CD4-positive, alpha-beta T cell (primary cell): ENCODE measurements at places on chromosomes 12 and 14.

- DNase-seq = no peak
These were observed 12.8 kb downstream of the CHST11 start for GRCh38 chr12:104469523-104469922.

DNA sequence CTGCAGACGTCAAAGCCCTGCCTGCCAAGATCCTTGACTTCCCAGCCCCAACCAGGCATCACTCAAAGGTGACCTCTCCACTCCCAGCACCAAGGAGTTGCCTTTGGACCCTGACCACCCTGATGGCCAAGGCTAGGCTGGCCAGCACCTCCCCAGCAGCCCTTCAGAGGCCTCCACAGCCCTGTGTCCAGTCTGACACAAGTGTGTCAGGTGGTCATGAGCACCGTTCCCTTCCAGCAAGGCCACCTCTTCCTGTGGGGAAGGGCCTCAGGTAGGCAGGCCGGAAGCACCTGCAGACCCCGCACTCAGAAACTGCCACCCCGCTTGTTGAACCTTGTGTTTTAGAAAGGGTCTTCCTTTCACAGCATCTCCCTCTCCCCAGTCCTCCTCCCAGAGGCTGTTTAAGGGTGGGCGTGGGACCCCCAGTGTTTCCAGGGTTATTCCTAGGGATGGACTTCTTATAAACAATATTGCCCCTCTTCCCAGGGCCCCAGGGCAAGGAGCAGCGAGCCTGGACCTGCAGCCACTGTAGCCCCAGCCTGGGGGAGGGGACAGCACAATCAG, 13.2 kb upstream of the INF2 start:
- no peak for DNase-seq

GRCh38 chr14:81432219-81432661, 32.1 kb upstream of the STON2 start:
- no peak for DNase-seq

DNA sequence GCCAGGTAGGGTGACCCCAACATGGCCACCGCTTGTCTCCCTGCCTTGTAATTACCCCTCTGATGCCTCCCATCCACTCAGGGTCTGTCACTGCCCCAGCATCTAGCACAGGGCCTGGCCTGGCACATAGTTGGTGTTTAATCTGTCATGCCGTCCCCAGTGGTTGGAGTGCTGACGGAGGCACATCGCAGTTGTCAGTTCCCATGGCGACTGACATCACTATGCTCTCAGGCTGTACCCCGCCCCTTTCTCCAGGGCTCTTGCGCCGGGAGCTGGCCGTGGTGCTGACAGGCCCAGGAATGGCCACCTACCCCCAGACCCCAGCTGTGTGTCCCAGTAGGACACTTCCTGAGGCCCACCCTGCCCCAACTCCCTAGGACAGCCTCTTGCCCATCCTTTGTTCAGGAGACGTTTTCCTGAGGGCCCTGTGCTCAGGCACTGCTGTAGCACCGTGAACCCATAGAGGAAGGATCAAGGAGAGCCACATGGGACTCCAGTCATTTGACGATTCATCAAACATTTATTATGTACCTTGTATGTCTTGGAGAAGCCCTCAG, 23.0 kb downstream of the FAM222A start:
- DNase-seq = no peak

- DNase-seq = no peak
These were observed 109.3 kb downstream of the FGD4 start for GRCh38 chr12:32508626-32509025.

DNA sequence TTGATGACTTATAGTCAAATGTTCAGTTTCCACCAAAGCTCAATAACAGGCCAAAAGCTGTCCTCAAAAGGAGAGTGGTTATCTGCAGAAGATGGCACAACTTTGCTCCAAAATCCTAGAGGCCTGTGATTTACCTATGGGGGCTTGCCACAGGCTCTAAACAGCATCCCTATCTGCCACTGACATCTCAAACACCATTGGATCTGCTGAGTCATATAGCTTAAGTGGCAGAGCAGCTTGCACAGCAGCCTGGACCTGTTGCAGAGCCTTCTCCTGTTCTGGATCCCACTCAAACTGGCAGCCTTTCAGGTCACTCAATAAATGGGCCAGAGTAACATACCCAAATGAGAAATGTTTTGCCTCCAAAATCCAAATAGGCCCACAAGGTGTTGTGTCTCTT, 60.6 kb upstream of the NAA30 start:
- no peak for DNase-seq

DNA sequence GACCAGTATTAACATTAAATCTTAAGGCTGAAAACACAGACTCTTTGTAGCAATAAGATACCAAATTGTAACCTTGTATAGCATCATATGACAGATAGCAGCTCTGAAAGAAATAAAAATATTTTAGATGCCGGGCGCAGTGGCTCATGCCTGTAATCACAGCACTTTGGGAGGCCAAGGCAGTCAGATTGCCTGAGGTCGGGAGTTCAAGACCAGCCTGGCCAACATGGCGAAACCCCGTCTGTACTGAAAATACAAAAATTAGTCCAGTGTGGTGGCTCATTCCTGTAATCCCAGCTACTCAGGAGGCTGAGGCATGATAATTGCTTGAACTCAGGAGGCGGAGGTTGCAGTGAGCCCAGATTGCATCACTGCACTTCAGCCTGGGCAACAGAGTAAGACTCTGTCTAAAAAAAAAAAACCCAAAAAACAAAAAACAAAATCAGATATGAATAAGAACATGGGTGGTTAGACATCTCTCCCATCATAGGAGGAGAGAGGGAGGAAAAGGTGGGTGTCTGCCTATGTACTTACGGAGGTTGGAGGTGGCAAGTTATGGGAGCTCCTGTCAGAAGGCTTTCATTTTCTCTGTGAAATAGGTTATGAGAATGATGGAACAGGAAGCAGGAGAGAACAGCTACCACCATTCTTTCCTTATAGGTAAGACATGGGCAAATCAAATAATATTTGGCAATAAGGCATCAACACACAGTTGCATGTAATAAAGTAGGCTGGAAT, 7.6 kb upstream of the HEBP1 start:
- DNase-seq = no peak

- no peak for DNase-seq
These were observed 23.1 kb upstream of the WDR20 start for GRCh38 chr14:102116361-102117180.

- DNase-seq = no peak
These were observed 178.8 kb downstream of the STXBP6 start for GRCh38 chr14:24870949-24871701.

GRCh38 chr14:77903221-77903620, 103.3 kb downstream of the ADCK1 start:
- no peak for DNase-seq

- peak; percentile 72 for DNase-seq
These were observed 4.3 kb upstream of the NIN start for GRCh38 chr14:50835280-50835679.

- DNase-seq = no peak
These were observed 402.3 kb downstream of the EGLN3 start for GRCh38 chr14:33548606-33549005.

DNA sequence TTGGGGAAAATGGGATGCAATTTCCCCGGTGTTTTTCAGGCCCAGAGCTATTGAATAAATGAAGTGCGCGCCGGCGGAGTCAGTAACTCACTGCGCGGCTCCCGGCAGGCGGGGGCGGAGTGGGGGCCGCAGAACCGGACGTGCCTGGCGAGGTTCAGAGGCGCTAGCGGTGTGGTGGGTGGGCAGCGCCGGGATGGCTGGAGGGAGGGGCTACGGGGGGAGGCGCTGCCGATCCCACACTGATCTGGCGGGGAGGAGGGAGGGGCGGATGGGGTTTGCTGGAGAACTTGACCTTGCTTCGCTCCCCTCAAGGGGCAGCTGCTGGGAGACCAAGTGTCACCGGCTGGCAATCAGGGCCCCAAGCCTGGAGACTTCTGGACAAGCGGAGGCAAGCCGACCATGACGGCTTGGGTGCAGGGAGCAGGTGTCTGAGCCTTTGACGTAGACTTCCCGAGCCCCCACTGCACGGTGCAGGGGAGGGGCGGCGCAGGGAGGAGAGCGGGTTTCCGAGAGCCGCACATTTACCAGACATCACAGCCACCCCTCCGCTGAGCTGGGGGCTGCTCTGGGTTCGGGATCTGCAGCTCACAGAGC, 174.1 kb upstream of the RTL1 start:
- no peak for DNase-seq

DNA sequence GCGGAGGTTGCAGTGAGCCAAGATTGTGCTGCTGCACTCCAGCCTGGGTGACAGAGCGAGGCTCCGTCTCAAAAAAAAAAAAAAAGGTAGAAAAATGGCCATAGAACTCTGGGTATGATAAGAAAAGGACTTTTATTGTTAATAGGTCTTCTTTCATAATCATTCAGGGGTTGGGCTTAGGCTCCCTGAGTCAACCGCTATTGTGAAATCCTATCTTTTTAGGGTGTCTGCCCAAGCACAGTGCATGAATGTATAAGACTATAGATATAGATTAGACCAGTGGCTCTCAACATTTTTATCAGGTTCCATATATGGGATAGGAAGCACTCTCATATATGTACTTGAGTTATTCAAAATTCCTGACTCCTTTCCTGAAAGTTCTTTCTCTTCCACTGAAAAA, 48.7 kb upstream of the USP15 start:
- DNase-seq = no peak

- no peak for DNase-seq
These were observed 121.9 kb downstream of the ADCK1 start for GRCh38 chr14:77921818-77922217.

- no peak for DNase-seq
These were observed 159.6 kb upstream of the RTL1 start for GRCh38 chr14:101063121-101063520.

DNA sequence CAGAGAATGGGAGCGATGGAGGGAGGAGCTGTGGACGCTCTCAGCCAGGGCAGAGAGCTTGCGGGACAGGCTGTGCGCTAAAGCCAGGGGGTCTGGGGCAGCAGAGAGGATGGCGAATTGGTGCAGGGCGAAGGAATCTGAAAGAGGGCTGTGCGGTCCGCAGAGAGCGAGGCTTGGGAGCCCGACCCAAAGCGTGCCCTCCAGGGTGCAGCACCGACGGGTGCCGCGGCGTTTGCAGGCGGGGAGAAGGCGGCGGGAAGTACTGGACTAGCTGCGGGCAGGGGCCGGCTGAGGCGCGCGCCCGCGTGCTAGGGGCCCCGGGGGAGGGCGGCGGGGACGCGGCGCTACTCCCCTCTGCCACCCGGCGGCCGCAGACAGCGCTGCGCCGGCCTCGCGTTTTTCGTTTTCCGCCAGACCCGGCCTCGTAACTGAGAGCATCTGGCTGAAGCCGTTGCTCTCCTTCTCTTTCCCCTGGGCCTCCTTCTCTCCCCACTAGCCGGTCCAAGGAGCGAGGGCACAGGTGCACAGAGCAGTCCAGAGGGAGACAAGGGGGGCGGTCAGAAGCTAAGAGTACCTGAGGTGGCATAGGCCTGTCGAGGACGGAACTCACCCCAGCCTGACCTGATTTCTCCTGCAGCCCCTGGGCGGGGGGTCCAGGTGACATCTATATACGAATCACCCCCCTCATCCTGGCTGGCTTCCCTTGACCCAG, 24.9 kb downstream of the SLC6A12 start:
- no peak for DNase-seq

DNA sequence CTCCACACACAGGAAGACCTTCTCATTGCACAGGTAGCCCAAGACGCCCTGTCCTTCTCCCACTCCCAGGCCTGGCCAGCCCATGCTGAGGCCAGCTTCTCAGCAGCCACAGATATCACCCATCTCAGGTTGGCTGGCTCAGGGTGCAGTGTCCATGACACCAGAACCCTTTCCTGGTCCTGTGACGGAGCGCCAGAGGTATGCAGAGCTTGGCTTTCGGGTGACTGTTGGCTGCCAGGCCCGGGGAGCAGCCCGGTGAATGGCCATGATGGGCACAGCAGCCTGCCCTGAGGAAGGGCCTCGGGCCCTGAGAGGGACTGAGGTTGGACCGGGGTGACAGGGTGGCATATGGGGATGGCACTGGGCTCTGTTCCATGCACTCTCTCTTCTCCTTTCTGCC, 173.4 kb downstream of the TSPAN9 start:
- no peak for DNase-seq

- DNase-seq = no peak
These were observed 267.3 kb upstream of the PDE3A start for GRCh38 chr12:20101046-20101445.

DNA sequence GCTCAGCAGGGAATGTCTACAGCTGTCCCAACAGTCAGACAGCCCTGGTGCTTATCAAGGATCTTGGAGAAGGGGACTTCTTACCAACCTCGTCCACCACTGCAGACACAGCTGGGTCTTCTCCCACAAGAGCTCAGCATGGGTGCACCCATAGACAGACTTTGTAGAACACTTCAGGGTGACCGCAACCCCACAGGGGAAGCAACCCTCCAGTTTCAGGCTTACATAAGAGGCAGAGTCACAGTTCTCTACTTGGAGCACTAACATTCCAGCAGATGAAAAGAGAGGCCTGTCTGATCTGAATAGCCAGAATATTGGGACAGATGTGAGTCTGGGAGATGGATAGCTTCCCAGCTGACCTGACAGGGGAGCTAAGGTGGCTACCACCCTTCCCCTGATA, 3.5 kb upstream of the CLEC1A start:
- no peak for DNase-seq

- no peak for DNase-seq
These were observed 415.7 kb upstream of the ATP2B1 start for GRCh38 chr12:90124289-90124688.

- DNase-seq = no peak
These were observed 218.8 kb upstream of the RGS6 start for GRCh38 chr14:71713451-71713850.

DNA sequence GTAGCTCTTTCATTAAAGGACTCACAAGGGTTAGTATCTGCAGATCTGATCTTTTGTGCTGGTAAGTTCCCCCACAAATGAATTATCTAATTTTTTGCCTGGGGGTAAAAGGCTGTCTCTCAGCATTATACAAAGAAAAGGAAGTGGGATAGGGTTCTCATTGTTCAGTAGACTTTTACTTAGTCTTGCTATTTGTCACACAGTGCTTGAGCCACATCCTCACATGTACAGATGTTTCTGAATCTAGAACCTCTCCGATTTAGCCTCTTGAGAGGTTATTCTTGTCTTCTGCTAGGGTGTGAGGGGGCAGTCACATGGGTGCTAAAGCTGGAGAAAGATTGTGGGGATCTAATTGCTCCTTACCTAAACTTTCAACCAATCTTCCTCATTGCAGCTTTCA, 93.0 kb downstream of the SLC41A2 start:
- DNase-seq = no peak

GRCh38 chr12:117869551-117869950, 99.2 kb downstream of the KSR2 start:
- no peak for DNase-seq

DNA sequence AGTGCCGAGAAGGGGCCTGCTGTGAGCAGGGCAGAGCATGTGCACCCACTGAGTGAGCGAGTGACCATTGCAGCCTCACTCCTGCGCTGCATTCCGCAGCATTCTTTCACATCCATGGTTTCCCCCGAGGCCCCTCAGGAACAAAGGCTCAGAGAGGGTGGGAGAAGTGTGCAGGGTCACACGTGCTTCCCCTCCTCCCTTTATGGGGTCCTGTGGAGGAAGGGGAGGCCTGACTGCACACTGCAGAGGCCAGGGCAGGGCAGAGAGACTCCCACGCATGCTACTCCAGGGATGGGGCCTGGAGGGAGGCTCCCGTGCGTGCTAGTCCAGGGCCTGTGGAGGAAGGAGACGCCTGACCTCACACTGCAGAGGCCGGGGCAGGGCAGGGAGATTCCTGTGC, 63.2 kb downstream of the DIO3 start:
- DNase-seq = no peak

- DNase-seq = no peak
These were observed 145.2 kb downstream of the PRIMA1 start for GRCh38 chr14:93643127-93643526.
